IMR-90 (cell line): ENCODE measurements at places on chromosomes 7 and 10. TPM values are rescaled to one million over a fixed set of nuclear protein-coding genes. Genes with fewer than 3 reads are reported as not detected.

GRCh38 chr10:92844746-92845145 lies 3.6 kb upstream of the EXOC6 start:
- H3K27me3 ChIP-seq = no peaks in the 10 kb centered on the region
- H3K36me3 ChIP-seq = no peaks in the 10 kb centered on the region
- no peak overlapping the region for H3K27ac ChIP-seq
- DNase-seq = peak; percentile 25
- H3K4me3 ChIP-seq = no peak overlapping the region

GRCh38 chr10:75353183-75353582 lies 48.4 kb downstream of the ZNF503 start:
- H3K27me3 ChIP-seq = no peaks in the 10 kb centered on the region
- H3K4me3 ChIP-seq = no peak overlapping the region

GRCh38 chr7:95375591-95376257 lies 20.5 kb downstream of the PON3 start:
- no peak for DNase-seq
- no peaks in the 10 kb centered on the region for H3K36me3 ChIP-seq
- no peak overlapping the region for H3K4me3 ChIP-seq
- H3K27ac ChIP-seq = no peak overlapping the region

Gene NUTM2A
- under 0.01 and 0.18 TPM in 2 replicates for total RNA-seq

Gene TRIL
- under 0.01 TPM in 2 replicates for total RNA-seq
